ENCODE measurements at places on chromosomes 5 and 9.
A peak's percentile ranks its signal among the peaks of the same experiment; 100 is the strongest.

DNA sequence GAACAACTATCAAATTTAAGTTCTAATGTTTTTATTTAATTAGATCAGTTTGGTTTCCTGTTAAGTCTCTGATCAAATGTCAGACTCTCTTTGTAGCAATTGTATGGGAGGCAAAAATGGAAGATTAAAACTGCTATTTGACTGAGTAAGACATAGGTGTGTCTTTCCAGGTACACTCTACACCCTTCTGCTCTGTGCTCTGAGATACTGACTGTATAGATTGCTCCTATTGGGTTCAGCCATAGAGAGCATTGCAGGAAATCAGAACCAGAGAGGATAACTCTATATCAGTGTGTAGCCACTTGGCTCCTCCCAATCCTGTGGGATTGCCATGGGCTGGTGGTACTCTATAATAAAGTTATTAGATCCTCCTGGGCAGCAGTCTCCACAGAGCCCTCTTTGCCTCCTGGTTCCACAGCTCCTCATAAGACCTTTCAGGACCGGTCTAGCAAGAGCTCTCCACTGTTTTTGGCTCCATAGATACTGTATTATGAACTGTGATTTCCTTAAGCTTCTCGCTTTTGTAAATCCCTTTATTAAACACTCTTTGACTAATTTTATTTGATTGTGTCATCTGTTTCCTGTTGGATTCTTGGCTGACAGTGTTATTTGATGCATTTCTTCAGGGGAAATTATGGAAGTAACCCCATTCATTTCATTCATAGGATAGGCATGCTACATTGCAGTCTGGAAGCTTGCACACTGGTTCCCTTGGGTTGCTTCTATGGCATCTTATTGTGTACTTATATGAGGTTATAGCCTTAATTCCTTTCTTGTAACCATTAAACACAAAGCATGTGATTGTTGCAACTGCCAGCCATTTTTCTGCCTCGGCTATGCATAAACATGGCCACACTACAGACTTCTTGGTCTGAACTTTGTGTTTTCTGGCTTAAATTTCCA is 115.6 kb downstream of the VCAN start:
- DNase-seq = peak; percentile 54

GRCh38 chr5:178545941-178546674 is 44.1 kb downstream of the COL23A1 start:
- no peak for DNase-seq

DNA sequence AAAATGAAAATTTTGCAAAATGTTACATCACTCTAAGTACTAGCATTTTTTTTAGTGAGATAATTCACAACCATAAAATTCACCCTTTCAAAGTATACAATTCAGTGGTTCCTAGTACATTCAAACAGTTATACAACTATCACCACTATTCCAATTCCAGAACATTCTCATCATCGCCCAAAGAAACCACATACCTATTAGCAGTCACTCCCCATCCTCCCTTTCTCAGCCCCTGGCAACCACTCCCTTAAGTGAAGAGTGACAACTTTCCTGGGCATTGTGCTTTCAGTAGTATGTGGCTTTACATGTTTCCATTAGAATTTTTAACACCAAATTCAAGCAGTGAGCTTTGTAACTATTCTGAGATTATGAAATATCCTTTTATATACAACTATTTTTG is 81.4 kb downstream of the RASEF start:
- DNase-seq = no peak

- DNase-seq = no peak
Observed at GRCh38 chr9:116095403-116095802, 58.2 kb upstream of the PAPPA start.

GRCh38 chr9:89631384-89631783 is 26.6 kb downstream of the GADD45G start:
- DNase-seq = no peak

DNA sequence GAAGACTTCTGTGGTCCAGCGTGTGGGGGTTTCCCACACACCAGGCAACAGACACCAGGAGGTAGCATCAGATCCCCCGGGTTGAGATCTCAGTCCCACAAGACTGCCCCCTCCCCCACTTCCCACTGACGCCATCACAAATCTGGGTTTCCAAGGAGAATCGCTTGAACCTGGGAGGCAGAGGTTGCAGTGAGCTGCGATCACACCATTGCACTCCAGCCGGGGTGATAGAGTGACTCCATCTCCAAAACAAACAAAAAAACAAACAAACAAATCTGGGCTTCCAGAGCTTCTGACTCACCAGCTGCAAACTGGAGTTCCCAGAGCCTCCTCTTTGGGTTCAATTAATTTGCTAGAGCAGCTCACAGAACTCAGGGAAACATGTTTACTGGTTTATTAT is 4.7 kb upstream of the GBGT1 start:
- no peak for DNase-seq

- no peak for DNase-seq
Observed at GRCh38 chr9:68781928-68782327, 76.9 kb downstream of the PIP5K1B start.

GRCh38 chr5:109704282-109704952 is 14.7 kb downstream of the MAN2A1 start:
- DNase-seq = peak; percentile 71

Measured in fibroblast of the aortic adventitia (primary cell).